ENCODE measurements at places on chromosomes 16 and 17.

DNA sequence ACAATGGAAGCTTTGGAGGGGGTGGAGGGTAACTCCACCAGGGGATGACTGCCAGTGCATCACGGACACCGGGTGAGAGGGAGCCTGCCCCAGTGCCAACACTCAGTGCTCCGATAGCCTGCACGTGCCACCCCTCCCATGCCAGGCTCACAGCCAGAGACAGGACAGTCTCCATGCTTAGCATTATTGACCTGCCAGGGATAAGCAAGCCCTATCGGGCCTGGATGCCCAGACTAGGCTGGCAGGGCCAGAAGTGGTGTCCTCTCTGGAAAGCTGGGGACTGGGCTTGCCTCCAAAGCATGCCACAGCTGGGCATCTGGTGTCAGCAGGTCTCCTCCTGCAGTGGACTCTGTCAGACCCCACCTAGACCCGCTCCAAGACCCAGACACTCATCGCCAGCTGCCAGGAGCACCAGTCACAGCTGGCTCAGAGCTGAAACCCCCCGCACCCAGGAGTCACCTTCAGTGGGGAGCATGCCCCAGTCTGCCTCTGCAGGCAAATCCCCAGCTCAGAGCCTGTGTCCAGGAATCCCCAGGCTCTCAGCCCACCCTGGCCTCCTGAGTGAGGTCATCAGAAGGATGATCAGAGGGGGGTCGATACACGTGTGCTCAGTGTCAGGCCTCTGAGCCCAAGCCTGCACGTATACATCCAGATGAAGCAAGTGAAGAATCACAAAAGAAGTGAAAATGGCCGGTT is 1.8 kb upstream of the RHBDF1 start:
- no peak for DNase-seq

DNA sequence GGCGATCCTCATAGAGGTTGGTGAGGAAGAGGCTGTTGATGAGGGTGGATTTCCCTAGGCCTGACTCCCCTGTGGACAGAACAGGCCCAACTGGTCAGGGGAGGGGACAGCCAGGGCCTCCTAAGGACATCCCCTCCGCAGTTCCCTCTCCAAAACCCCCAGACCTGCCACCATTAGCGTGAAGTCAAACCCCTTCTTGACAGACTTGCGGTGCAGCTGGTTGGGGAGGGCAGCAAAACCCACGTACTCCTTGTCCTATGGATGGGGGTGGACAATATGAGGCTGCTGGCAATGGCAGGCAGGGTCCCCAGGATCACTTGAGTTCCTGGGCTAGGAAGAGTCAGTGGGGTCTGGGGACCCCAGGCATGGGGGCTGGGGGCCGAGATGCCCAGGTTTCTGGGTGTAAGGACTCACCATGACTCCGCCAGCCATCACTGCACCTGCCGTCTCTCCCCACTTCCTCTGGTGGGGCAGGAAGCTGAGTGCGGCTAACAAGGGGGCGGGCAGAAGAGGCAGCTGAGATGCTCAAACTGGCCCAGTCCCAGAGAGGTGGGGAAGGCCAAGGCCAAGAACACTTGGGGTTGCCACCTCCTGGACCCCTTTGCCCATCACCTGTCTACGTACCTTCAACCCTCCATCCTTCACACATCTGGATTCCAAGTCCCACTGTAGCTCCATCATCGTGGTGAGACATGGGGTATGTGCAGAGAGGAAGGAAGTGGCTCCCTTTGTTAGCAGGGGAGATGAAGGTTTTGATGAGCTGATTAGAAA is at the start of gene SEPTIN1:
Gene SEPTIN1, minus strand, starts transcription at position 451 of the 771 bp plus-strand sequence. Its CDS starts 19 bp downstream, at position 432.
- no peak for DNase-seq

GRCh38 chr17:46028981-46029565 is 30.0 kb downstream of the STH start:
- DNase-seq = no peak

GRCh38 chr16:11377154-11377553 is 31.9 kb downstream of the RMI2 start:
- DNase-seq = no peak

- DNase-seq = no peak
Measured at GRCh38 chr17:38656959-38657823, 17.6 kb downstream of the EPOP start.

GRCh38 chr16:84844049-84844350 is 24.2 kb downstream of the CRISPLD2 start:
- peak; percentile 63 for DNase-seq

GRCh38 chr17:59047616-59048015 is 59.1 kb downstream of the TRIM37 start:
- no peak for DNase-seq

DNA sequence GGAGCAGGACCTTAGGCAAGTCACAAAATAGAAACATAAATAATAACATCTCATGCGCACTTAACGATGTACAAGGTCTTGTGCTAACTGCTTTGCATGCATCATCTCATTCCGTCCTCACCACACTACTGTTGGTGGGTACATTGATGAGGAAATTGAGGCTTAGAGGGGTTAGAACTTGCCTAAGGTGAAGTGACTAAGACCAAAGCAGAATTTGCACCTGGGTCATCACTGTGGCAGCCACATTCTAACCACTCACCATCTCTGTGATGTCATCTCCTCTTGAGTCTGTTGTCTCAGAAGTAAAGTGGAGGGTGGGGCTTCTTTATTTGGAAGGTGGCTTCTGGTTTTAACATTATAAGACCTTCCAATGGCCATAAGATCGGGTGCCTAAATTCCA is 20.4 kb upstream of the TRIM25 start:
- DNase-seq = no peak

- no peak for DNase-seq
Measured at GRCh38 chr17:77666462-77666861, 292.0 kb upstream of the TNRC6C start.

DNA sequence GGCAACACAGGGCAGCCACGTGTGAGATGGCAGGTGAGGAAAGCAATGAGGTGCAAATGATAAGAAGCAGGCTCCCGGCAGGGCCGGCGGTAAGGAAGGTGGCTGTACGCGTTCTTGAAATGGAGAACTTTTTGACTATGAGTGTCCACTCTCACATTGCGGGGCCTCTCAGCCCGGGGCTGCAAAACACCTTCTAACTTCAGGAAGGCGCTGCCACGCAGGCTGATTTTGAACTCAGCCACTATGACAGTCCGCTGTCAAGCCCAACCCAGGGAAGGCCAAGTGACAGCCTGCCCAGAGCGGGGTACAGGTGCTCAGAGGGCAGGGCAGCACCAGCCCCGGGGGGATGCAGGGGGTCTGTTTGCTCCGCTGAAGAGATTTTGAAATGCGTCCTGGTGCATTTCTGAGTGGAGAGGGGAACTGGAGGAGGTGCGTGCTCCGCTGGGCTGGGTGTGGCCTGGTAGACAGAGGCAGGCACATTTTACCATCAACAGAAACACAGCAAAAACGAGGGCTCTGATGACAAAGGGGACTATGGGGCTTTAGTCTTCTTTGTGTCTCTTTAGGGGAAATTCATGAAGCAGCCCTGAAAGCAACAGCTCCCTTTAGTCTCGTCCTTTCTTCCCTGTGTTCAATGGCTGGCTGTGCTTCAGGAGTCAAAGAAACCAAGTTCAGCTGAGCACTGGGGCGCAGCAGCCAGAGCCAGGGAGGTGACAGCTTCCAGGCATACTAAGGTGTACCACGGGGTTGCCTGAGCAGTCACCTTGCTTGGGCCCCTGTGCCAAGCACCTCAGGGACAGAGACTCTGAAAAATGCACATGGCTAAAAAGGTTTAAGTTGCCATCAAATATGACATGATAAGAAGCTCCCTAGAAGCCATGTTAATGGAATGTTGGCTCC is 14.6 kb upstream of the SREBF1 start:
- no peak for DNase-seq

DNA sequence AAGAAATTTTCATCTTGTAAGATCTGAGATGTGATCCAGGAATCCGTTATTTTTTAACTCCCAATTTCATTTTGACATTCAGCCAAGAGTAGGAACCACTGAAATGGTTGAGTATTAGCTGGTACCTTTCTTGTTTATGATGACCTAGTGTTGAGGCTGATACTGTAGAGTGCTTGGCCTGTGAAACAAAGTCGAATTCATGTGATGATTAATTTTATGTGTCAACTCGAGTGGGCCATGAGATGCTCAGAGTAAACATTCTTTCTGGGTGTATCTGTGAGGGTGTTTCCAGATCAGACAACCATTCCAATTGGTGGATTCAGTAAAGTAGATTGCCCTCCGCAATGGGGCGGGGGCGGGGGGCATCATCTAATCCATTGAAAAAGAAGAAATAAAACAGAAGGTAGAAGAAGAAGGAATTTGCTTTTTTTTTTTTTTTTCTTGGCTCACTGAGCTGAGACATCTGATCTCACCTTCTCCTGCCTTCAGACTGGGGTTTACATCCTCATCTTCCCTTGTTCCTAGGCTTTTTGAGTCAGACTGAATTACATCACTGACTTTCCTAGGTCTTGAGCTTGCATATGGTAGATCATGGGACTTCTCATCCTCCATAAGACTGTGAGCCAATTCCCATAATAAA is 264.6 kb upstream of the KCNJ16 start:
- DNase-seq = no peak

- DNase-seq = no peak
Measured at GRCh38 chr17:27408891-27409290, 47.4 kb upstream of the KSR1 start.

GRCh38 chr16:27408012-27408601 is 6.1 kb downstream of the IL21R start:
- no peak for DNase-seq

GRCh38 chr16:2040787-2041522 is 6.7 kb downstream of the NTHL1 start:
- no peak for DNase-seq

GRCh38 chr16:17260276-17260849 is 210.4 kb downstream of the XYLT1 start:
- DNase-seq = no peak

DNA sequence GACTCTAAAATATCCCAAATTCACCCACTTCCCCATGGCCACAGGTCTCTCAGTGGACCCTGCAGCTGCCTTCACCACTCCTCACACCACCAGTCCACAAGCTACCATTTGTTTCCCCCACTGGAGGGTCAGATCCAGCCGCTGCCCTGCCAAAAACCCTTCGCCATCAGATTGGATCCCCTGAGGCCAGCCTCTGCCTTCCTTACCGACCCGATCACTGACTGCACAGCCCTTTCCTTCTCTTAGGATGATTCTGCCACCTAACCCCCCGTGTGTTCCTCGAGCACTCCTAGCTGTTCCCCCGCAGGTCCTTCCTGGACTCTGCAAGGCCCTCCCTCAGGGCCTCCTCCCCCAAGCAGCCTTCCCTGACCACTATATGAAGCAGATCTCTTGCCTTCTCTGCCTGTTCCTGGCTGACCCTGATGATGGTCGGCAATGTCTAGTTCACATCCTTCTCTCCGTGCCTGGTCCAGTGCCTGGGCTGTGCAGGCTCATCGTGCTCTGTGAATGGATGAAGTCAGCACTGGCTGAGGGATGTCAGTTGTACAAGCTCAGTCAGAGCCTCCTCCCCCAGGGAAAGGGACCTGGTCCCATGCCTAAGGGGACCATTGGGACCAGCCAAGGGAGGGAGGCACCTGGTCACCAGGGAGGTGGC is 46.0 kb downstream of the CPNE2 start:
- DNase-seq = no peak

- DNase-seq = no peak
Measured at GRCh38 chr16:83473926-83474650, 333.7 kb upstream of the HSBP1 start.

DNA sequence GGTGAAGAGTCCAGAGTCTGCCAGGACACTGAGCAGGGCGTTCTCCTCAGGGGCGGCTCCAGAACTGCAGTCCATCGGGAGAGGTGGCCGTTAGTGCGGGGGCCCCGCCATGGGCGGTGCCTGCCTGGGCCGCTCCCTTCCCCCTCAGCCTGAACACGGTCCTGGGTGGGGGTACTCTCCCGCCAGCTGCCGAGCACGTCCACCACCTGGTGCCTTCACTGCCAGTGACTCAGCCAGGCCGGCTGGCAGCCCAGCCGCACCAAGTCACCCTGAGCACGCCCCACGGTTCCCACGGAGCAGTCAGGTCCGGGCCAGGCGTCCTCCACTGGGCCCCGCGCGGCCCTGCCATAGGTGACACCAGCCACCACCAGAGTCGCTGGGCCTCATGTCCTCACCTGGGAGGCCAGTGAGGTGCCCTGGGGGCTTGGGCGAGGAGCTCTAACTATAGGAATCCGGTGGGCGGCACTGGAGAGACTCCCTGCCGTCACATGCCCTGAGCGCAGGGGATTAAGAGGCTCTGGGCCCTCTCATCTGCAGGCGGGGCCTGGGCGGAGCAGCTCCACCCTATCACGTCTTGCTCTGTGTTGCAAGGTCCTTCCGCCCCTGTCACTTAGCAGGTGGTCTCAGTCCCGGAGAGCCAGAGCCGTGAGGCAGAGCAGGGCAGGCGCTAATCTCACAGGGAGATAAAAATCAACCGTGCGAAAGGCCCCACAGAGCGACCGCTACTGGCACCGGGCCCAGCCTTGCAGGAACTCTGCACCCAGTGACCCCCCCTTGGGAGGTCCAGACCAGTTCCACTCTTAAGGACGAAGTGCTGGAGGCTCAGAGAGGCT is 14.3 kb downstream of the PIEZO1 start:
- DNase-seq = peak; percentile 67

GRCh38 chr17:73324160-73324475 is 12.3 kb upstream of the CDC42EP4 start:
- no peak for DNase-seq

GRCh38 chr17:66190738-66191592 is 968 bp downstream of the CEP112 start:
- peak; percentile 13 for DNase-seq

- DNase-seq = peak; percentile 34
Measured at GRCh38 chr16:12503191-12503590, 300.5 kb downstream of the CPPED1 start.

- DNase-seq = no peak
Measured at GRCh38 chr17:3613124-3613523, 3.9 kb upstream of the TRPV1 start.

GRCh38 chr16:71746442-71747046 is 22.0 kb upstream of the PHLPP2 start:
- peak; percentile 57 for DNase-seq

GRCh38 chr16:17303101-17303500 is 167.7 kb downstream of the XYLT1 start:
- DNase-seq = peak; percentile 46

GRCh38 chr16:1469693-1470201 is 5.1 kb downstream of the CLCN7 start:
- DNase-seq = no peak

DNA sequence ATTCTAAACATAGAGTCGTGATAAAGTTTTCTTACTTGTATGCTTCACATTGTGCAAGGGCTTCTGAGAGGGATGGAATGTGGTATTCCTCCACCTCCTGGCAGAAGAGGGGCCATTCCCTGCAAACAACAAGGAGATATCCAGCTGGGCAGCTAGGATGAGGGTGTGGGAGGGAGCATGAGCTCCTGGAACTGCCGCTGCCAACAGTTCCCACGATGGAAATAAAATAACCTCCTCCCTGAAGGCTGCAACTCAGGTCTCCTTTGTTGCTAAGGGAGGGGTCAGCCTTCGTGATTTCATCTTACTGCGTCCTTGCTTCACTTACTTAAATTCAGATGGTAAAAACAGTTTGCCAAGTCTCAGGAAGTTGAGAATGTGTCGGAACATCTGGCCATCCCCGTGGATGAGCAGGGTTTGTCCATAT is 15.6 kb downstream of the PLEKHG4 start:
- no peak for DNase-seq
